ENCODE measurements at places on chromosomes 11 and 22. TPM values are rescaled to one million over a fixed set of nuclear protein-coding genes. Genes with fewer than 3 reads are reported as not detected.
A peak's percentile ranks its signal among the peaks of the same experiment; 100 is the strongest.

The SAA1 gene
- not detected for total RNA-seq

The MFNG gene
- 2.1 TPM for total RNA-seq

The SCGB1A1 gene
- not detected for total RNA-seq

The MMP8 gene
- total RNA-seq = not detected

The PTPRCAP gene
- total RNA-seq = 1.9 TPM

The TIGD3 gene
- total RNA-seq = 2.9 TPM

The APOL4 gene
- total RNA-seq = 0.65 TPM

The APOA4 gene
- total RNA-seq = not detected

The PRG3 gene
- total RNA-seq = not detected

The ROBO4 gene
- total RNA-seq = not detected

The CLDN5 gene
- not detected for total RNA-seq

The OR51M1 gene
- not detected for total RNA-seq

The SCGB1D2 gene
- not detected for total RNA-seq

The SPCS2 gene
- 41.3 TPM for total RNA-seq

The TTC36 gene
- total RNA-seq = not detected

The C11orf21 gene
- total RNA-seq = 0.81 TPM

DNA sequence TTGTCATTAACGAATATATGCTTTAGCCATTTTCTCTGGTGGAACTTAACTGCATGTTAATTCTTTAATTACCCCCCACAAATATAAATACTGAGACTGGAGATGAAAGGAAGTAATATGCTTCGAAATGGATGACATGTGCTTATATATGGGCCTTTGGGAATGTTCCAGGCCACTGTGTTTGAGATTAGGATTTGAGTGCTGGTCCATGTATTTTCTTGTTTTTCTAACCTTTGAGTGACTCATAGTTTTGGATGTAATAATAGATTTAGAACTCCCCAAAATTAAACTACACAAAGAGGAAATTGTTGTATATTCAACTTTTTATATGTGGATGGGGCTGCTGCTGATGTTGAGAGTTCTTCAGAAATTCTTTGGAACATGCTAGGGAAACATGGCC lies 54.2 kb downstream of the EXT2 start:
- DNase-seq = no peak

- peak; percentile 12 for DNase-seq
Observed at GRCh38 chr11:30741039-30741550, 154.9 kb upstream of the MPPED2 start.

DNA sequence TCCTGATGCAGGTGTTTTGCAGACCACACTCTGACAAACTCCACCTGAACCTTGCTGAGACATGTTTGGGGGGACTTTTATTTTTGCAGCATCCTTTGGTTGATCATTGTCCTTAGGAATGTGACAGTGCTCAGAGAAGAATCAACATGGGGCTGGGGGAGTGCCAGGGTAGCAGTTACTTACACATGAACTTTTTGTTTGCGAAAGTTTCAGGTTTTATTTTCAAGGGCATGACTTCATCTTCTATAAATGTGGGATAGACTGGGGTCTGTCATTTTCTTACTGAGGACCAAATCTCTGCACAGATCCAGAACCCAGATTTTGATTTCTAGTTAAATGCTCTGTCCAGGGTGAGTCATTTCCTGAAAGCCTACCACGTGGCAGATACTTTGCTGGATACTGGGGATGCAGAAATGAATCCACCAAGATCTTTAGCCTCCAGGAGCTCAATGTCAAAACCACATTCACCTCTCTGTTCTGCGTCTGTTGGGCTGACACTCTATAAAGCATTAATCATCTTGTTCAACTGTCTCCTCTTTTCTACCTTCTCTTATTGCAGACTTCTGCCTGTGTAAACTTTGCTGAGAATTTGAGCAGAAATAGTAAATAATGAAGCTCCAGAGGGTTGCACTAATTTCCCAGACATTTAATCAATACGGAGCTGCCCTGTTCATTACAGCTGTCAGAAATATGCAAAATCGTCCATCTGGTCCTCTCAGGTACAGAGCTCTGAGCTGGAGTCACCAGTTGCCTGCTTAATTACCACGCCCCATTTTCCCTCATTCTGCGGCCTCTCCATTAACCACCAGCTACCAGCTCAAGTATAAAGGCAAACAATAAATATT lies 387.9 kb downstream of the MIAT start:
- DNase-seq = no peak

- no peak for DNase-seq
Observed at GRCh38 chr22:50695421-50696250, 23.0 kb downstream of the SHANK3 start.

DNA sequence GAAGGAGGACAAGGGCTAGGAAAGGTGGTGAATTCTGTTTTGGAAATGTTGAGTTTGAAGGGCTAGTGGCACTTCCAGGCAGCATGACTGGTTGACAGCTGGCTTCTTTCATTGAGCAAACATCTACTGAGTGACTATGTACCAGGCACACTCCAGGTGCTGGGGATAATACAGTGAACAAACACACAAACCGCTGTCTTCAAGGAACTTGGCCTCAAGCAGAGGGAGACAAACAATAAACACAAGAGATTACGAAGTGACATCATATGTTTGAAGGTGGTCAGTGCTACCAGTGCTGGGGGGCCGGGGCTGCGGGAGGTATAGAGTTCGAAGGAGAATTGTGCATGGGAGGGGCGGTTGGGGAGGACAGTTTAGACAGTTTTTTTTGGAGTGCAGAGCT lies 197.0 kb upstream of the SORL1-AS1 start:
- no peak for DNase-seq

DNA sequence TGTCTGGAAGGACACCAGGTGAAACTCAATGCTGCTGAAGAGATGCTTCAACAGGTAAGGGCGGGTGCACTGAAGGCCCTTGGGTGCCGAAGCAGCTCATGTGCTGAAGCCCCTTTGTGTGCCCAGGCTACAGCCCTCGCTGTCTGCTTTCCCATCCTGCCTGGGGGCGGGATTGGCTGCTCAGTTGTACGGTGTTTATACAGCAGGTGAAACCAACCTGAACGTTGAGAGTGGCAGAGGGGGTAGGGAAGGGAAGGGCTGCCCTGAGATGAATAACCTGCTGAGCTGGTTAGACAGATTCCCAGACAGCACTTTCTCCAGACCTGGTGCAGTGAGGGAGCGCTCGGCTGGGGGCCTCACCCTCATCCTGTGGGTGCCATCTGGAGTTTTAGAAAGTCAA lies 75.7 kb downstream of the CYB5R2 start:
- peak; percentile 97 for DNase-seq

DNA sequence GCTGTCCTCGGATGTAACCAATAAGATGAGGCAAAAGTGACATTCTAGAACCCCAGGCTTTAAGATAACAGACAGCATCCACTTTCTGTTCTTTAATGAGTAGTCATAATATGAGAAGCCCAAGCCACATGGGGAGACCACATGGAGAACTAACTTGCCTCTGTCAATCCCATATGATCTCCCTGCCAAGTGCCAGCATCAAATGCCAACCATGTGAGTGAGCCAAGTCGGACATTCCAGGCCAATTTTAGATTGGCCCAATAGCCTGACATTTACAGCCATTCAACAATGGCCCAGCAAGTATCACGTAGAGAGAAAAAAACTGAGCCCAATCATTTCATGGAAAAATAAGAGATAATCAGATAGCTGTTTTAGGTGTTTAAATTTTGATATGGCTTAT lies 2048.3 kb upstream of the RAG2 start:
- no peak for DNase-seq

DNA sequence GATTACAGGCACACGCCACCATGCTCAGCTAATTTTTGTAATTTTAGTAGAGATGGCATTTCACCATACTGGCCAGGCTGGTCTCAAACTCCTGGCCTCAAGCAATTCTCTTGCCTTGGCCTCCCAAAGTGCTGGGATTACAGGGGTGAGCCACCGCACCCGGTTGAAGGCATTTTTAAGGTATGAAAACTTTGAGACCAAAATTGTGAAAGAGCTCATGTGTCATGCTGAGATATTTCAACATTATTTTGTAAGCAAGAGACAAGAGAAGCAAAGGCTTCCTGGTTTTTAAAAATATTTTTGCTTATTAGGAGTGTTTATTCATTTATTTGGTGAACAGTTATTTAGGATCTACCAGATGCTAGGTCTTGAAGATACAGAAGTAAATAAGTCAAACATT lies 6.8 kb downstream of the NHERF4 start:
- no peak for DNase-seq

- no peak for DNase-seq
Observed at GRCh38 chr11:12185106-12185690, 74.8 kb downstream of the MICAL2 start.

DNA sequence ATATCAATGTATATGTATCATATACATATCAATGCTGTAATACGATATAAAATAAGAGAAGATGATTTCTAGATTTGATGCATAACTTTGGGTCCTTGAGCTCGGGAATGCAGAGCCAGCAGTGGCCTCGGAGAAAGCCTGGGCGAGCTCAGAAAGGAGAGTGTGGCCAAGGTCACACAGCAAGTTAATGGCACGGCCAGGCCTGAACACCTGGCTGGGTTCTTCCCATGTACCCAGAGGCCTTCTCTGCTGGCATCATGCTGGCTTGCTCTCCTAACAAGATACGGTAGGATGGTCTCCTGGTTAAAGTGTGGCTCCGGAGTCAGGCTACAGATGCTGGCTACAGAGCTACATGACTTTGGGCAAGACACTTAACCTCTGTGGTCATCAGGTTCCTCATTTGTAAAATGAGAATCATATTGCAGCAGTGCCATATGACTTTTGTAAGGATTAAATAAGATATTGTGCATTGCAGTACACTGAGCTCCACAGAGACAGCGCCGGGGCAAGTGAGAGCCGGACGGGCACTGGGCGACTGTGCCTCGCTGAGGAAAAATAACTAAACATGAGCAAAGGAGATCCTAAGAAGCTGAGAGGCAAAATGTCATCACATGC lies 29.9 kb downstream of the TPST2 start:
- no peak for DNase-seq

GRCh38 chr11:76744186-76745043 lies 38.7 kb upstream of the TSKU start:
- DNase-seq = no peak

GRCh38 chr11:57545883-57546282 lies 8.5 kb downstream of the SMTNL1 start:
- DNase-seq = no peak

DNA sequence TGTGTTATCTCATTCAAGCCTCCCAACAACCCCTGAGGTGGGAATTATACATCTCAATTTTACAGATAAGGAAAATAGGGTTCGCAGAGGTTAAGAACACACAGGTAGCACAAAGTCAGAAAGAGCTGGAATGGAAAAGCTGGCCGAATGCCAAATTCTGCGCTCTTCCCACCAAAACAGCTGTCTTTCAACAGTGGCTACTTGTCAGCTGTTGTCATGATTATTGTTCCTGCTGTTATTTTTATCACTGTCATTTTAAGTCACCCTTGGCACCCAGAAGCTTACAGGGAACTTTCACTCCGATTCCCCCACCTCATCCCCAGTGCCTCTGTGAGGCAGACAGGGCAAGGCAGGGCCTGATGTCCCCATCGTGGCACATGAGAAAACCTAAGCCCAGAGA lies 74.5 kb upstream of the CSNK2A3 start:
- DNase-seq = no peak

- DNase-seq = no peak
Observed at GRCh38 chr11:126810776-126811175, 189.8 kb downstream of the KIRREL3 start.

- no peak for DNase-seq
Observed at GRCh38 chr11:44901120-44901633, 49.5 kb downstream of the TP53I11 start.

- DNase-seq = no peak
Observed at GRCh38 chr11:56010716-56011115, 16.3 kb upstream of the OR5F1 start.

- no peak for DNase-seq
Observed at GRCh38 chr11:33222052-33222750, 35.0 kb upstream of the HIPK3 start.

DNA sequence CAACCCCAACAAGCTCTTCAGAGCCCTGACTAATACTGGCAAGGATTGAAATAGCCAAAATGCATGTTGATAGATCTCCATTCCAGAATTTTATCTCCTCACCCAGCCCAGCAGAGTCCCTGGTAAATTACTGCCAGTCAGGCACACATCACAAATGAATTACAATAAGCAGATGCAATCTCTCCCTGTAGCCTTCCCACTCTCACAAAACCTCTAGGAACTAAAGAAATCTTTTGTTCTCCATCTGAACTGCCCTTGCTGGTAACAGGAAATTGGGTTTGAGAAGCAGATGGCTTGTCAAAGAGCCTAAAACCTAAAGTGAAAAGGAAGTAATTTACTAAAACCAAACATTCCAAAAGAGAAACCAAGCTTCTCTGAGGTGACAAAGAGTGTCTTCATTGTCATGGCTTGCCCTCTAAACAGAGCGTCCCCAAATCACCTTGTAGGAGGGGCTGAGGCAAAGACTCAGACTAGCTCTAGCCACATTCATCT lies 59.5 kb downstream of the FAM168A start:
- no peak for DNase-seq

DNA sequence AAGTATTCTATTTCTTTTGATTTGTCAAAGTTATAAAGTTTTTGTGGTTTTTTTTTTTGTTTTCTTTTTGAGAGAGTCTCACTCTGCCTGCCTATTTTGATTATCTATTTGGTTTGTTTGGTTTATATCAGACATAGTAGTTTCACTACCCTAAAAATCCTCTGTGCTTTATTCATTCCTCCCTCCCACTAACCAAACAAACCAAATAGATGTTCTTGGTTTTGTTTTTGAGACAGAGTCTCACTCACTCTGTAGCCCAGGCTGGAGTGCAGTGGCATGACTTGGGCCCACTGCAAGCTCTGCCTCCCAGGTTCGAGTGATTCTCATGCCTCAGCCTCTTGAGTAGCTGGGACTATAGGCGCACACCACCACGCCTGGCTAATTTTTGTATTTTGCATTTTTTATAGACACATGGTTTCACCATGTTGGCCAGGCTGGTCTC lies 67.9 kb downstream of the ENTHD1 start:
- no peak for DNase-seq

- peak; percentile 46 for DNase-seq
Observed at GRCh38 chr22:31556627-31557203, 60.4 kb downstream of the SFI1 start.

DNA sequence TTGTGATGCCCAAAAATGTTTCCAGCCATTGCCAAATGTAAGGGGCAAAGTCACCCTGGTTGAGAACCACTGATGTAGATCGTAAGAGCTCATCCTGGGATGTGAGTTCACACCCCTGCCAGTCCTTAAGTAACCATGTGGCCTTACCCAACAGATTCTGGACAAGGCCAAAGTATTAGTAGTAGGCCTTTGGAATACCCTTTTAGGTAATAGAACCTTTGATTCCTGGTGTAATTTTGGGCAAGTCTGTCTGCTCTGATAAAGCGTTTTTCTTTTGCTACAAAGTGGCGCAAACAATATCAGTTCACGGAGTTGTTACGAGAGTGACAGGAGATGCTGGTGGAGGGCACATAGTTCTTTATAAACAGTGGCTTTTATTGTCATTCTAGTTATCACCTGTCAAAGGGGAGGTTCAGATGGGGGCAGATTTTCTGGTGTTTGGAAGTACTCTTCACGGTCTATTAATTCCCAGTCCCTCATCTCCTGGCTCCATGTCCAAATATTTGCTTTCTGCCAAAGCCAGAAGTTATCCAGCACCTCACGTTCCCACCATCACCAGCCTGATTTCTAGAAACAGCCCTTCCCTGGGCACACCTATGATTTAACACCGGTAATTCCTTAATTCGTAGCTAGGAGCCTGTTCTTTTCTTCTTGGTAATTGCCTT lies 73.8 kb upstream of the CRYBB3 start:
- DNase-seq = no peak
